ENCODE measurements at places on chromosomes 12 and 14. TPM values are rescaled to one million over a fixed set of nuclear protein-coding genes. Genes with fewer than 3 reads are reported as not detected.

DNA sequence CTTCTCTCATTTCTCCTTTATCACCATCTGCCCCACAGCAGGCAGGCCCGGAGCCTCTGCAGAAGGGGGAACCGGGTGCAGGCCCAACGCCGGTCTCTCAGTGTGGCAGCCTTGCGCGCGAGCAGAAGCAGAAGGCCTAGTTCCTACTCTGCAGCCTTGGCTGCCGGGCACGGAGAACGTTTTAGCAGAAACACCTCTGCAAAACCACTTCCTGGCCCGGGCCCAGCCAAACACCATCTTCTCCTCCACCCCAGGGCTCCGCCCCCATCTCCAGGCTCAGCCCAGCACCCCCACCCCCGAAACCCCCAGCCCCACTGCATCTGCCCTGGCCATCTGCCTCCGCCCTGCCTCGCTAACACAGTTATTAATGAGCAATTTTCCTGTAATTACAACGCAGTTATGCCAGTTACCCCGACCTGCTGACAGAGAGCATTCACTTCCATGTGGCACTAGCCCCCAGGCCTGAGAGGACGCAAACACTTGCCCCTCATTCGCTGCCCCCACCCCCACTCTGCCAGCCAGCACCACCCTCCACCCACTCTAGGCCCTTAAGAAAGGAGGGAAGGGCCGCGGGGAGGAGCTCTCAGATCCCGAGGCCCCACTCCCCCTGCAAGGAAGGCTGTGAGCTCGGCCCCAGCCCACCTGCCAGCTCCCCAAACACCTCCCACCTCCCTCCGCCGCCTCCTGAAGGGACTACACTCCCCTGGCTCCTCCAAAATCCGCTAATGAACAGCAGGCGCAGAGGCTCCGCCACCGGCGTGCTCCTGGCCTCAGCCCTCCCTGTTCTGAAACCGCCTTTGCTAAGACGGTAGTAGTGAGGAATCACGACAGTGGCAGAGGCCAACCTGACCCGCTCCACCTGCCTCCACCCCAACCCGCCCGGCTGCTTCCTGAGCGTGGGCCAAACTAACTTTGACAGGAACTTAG lies 44.7 kb upstream of the FBRSL1 start:
- DNase-seq, result peak; percentile 91

- DNase-seq, result no peak
These were observed 174.7 kb upstream of the DAAM1 start for GRCh38 chr14:59013672-59014298.

DNA sequence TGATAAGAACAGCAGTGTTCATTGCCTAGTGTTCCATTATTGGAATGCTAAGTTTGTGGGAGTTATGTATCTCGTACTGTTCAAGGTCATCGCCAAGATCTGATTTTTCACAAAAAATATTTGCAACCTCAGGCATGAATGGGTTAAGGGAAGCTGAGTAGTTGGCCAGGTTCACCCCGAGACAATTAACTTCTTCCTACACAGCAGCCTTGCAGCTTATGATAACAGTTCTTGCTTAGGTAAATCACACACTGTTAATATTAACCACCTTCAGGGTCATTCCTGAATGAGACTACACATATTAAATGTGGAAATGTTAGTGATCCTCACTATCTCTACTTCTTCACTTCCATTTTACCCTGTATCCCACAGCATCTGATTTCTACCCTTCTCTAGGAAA lies 18.0 kb downstream of the FKBP11 start:
- DNase-seq, result no peak

DNA sequence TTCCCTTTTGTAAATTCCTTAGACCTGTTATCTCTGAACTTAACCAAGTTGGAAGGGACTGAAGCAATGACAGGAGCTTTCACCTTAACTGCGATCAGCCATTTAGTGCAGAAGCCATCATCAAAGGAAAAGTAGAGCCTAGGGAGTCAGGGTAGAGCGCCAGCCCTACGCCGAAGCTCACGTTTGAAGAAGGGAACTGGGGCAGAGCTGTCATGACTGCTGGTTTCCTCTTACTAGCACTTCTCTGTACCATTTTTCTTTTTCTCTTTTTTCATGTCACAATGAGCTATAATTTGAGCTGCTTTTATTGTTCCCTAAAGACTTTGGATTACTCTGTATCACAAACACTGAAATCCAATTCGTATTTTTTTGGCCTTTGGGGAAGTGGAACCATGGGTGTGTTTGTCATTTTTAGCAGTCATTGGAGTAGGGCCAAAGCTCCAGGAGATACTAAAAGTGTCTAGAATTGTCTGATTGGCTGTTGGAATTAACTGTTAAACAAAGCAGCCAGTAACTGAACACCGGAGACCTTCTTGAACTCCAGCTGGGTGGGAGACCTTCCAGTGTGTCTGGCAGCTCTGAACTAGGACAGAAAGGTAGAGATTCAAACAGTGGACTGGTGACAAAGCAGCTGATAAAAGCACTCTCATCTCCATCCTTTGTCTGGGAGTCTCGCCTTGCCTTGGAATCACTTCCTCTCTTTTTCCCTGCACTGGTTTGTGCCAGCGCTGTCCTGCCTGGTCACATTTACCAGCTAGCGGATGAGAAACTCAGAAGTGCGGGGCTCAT lies 9.1 kb downstream of the MTRFR start:
- DNase-seq, result no peak

DNA sequence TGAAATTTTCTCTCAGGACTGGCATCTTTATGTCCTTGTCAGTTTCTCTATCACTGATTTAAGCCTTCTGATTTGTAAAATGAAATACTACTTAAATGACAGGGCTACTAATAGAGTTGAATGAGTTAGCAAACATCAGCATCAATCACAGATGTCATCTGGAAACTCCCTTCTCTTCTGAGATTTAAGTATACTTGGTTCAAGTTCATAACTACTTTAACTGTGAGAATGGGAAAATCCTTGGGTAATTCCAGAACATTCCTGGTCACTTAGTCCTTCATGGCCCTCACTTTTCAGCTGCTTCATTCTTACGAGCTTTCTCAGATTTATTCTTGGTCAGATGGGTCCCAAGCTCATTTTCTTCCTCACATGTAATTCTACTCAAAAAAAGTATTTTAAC lies 1655.3 kb upstream of the FLRT2 start:
- DNase-seq, result no peak

- DNase-seq, result no peak
These were observed 22.7 kb downstream of the ITPR2 start for GRCh38 chr12:26810330-26810729.

DNA sequence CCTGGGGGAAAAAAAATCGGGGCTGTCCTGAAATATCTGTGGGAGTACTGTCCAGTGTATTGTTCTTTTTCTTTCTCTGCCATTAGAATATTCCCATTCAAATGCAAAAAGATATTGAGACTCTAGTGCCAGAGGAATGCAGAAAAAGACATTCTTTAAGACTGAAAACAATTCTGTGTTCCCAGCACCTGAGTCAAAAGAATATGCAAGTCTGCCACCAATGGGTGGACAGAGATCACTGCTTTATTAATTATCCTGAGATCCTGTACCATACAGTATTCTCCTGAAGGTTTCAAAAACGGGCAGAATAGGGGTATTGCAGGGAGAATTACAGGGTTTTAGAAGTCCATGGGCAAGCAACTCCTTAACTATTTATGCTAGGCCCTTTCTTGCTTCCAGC lies 361.8 kb downstream of the C12orf50 start:
- no peak for DNase-seq

DNA sequence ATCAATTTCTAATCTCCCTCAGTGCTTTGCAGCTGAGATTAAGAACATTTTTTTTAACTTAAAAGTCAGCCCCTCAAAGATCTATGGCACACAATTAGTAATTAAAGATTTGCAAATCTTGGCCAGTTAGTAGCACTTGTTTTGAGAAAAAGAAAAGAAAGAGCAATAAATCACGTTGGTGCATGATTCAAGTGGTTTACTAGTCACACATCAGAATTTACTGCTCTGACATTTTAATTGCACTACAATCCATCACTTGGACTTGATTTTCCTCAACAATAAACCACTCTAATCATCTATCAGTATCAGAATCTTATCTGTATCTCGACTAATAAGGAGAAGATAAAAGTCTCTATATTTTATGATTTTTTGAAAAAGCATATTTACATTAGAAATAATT lies 154.3 kb downstream of the HELB start:
- no peak for DNase-seq

- DNase-seq, result no peak
These were observed 4.9 kb downstream of the CFAP73 start for GRCh38 chr12:113154351-113154973.

DNA sequence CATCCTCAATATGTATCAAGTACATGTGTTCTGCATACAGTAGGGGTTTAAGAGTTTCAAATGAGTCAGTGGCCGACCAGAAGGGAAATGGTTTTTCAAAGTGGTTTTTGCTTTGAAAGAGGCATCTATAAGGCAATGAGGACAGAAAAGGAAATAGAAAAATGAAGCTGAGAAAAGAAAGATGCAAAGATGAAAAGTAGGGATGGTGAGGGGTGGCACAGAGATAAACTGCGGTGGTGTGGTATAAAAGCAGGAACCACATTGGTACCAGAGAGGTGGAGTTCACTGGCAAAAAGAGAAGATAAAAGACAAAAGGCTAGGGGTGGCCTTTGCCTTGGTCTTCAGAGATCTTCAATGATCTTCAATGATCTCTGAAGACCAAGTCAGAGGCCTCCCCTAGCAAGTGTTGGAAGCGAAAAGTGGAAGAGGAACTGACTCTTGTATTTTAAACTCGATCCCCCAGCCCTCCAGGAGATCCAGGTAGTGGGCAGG lies 144.0 kb upstream of the KRR1 start:
- DNase-seq, result peak; percentile 76

DNA sequence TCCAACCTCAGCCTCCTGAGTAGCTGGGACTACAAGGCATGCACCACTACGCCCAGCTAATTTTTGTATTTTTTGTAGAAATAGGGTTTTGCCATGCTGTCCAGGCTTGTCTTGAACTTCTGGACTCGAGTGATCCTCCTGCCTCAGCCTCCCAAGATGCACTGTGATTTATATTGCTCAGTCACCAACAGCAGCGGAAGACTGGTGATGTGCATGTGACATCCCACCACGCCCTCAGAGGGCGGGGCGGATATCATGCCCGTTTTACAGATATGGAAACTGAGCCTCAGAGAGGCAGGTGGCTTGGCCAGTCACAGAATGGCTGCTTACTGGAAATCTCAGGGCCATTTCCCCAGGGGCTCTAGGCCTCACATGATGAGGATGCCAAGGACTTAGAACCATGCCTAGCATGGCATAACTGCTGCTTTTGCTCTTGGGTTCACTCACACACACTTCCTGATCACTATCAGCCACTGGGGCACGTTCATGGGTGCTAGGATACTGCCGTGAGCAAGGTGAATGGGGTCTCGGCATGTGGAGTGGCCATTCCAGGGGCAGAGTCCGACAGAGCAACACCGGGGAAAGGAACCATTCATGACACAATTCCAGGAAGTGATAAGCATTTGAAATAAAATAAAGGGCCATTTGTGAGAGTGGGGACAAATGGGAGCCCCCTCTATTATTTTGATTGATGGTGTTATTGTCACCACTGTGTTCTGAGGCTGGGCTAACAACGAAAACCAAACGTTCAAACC lies 31.9 kb downstream of the RBM19 start:
- DNase-seq, result no peak

GRCh38 chr14:51069055-51069454 lies 25.9 kb downstream of the TRIM9 start:
- no peak for DNase-seq

GRCh38 chr12:659090-659683 lies 4.1 kb downstream of the NINJ2 start:
- DNase-seq, result no peak

GRCh38 chr12:51889216-51890132 lies 1.6 kb downstream of the ANKRD33 start:
- DNase-seq, result no peak

DNA sequence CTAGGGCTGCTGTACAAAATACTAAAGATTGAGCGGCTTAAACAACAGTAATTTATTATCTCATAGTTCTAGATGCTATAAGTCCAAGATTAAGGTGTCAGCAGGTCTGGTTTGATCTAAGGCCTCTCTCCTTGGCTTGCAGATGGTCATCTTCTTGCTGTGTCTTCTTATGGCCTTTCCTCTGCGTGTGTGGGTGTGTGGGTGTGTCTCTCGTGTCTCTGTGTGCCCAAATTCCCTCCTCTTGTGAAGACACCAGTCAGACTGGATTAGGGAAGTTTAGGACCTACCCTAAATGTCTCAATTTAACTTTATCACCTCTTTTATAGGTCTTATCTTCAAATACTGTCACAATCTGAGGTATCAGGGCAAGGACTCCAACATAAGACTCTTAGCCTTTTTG lies 28.3 kb downstream of the DDHD1 start:
- DNase-seq, result no peak

DNA sequence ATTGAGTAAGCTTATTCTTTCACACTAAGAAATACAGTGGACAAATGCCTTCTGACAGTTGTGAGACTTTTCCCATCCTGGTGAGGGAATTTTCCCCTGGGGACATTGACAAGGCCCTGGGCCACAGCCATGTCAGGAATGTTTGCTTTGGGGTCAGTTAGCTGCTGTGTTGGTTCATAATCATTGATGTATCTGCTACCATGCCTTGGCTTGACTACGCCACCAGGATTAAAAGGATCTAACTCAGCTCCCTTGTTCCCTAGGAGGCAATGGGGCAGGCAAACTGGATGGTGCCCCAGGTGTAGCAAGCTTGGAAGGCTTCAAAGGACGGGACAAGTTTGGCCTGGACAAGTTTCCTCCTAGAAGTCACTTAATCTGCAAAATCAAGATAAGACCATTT lies 3.1 kb upstream of the CCDC88C start:
- no peak for DNase-seq

DNA sequence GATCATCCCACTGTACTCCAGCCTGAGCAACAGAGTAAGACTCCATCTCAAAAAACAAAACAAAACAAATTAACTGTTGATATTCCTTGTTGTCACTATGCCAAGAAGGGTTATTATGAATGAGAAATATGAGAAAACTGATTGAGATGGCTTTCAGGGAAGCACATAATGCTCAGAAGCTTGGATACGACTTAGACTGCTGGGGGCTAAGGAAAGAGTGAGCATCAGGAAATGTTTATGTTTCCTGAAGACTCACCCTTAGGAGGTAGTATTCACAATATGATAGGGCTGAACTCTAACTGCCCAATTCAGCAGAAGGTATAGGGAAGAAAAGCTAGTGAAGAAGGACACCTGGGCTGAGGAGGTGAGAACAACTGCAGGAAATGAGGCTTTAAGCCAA lies 6.3 kb downstream of the STYK1 start:
- DNase-seq, result no peak

DNA sequence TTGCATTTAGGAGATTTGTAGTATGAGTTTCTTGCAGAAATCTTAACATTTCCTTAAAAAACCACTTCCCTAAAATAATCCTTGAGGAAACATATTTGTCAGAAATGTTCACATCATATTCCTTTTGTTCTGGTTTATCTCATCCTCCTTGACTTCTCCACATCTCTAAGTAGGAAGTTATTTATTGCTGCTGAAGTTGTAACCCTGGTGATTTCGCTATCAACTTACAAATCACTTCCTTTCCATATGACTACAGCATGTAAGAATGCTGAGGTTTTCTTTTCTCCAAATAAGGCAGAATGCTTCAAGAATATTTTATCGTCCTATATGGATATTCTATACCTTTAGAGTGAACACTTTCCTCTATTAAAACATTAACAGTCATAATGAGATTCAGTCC lies 751.7 kb downstream of the NRXN3 start:
- DNase-seq, result no peak

Gene DCD
- not detected for total RNA-seq

Gene HOXC4
- total RNA-seq, result 1.5 TPM

Gene PLCZ1
- not detected for total RNA-seq

Gene ACSM4
- not detected for total RNA-seq

Gene CSRP2
- not detected for total RNA-seq

Gene OTUB2
- 3.4 TPM for total RNA-seq

Gene SYNDIG1L
- total RNA-seq, result not detected
